NB4 (cell line): ENCODE measurements at places on chromosomes 2 and 18.

DNA sequence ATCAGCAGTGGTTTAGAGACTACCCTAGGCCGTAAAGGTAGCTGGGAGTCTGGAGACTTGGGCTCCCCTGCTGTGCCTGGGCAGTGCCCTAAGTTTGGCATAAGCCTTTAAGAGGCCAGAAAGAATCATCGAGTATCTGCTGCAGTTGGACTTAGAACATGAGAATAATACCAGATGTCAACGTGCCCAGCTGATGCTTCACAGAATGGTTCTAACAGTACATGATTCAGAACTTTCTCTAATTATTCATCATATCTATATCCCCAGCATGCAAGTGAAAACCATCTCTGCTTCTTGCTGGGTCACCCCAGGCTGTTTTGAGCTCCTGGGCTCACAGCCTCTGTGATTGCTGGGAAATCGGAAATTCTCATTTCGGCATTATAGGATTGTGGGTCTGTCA lies 118.1 kb downstream of the NCK2 start:
- no peak for DNase-seq

- DNase-seq = peak; percentile 64
These were observed 564 bp downstream of the LPIN2 start for GRCh38 chr18:3012136-3013023.

- DNase-seq = no peak
These were observed 175.1 kb downstream of the ATAD2B start for GRCh38 chr2:23751747-23752265.

DNA sequence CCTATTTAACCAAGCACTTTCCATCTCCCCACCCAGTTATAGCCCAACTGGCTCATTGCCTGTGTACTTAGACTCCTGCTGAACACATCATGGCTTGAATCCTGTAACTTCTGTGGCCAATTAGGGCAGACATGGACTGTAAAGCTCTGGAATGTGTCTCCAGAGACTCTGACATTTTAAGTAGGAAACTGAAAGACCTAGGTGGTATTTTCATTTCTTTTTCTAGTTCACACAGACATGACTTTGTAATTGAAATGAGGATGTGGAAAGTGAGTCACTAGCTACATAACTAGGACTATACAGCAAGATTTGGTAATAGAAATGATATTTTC lies 12.2 kb downstream of the DOK1 start:
- DNase-seq = peak; percentile 45

GRCh38 chr2:20796374-20796791 lies 26.5 kb downstream of the LDAH start:
- no peak for DNase-seq

DNA sequence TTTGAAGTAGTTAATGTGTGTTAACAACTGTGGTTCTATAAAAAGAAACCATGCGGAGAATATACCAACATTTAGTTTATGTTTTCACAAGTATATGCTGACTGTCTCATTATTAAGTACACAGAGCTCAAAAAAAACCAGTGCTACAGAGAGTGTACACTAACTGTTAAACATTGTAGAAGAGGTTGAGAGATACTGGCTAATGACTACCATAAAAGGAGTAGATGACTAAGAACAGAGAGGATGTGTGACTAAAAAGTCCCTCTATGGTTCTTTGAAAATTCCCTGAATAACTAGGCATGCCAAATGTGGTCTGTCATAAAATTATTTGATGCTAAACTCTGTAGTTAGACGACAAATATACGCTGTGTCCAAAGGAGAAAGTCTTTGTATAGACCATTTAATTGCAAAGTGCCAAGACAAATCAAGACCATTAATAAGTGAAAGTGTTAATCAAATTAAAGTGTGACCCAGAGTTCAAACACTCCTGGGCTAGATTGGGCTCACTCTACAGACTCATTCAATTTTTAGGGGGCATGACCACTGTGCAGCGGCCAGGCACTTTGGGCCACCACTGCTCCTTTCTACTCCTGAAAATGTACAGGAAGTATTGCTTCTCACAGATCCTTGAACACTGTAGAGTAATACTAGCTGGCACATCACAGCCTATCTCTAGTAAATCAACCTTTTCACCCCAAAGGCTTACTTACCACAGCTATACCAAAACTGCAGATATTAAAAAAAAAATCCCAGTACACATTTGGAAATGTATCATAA lies 45.1 kb upstream of the SERTAD2 start:
- no peak for DNase-seq

- no peak for DNase-seq
These were observed 558 bp upstream of the NEMP2 start for GRCh38 chr2:190535121-190535439.

DNA sequence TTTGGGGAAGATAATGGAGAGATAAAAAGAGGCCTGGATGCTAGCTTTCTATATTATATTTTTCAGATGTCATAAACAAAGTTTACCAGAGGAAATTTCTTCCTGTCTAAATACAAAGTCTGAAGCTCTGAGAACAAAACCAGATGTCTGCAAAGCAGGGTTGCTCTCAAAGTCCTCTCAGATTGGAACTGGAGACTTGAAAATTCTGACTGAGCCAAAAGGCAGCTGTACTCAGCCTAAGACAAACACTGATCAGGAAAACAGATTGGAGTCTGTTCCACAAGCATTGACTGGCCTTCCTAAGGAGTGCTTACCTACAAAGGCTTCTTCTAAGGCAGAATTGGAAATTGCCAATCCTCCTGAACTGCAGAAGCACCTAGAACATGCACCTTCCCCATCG lies 25.1 kb downstream of the KDM3A start:
- no peak for DNase-seq

- no peak for DNase-seq
These were observed 143.5 kb downstream of the OTX1 start for GRCh38 chr2:63194175-63194574.

- DNase-seq = peak; percentile 61
These were observed 12.6 kb downstream of the ITPRID2 start for GRCh38 chr2:181904022-181904632.

- DNase-seq = no peak
These were observed 56.9 kb upstream of the SPRED2 start for GRCh38 chr2:65489269-65489668.

- no peak for DNase-seq
These were observed 111.7 kb upstream of the RIOK3 start for GRCh38 chr18:23341383-23341782.

GRCh38 chr2:56108806-56109205 lies 75.0 kb upstream of the CCDC85A start:
- DNase-seq = no peak

DNA sequence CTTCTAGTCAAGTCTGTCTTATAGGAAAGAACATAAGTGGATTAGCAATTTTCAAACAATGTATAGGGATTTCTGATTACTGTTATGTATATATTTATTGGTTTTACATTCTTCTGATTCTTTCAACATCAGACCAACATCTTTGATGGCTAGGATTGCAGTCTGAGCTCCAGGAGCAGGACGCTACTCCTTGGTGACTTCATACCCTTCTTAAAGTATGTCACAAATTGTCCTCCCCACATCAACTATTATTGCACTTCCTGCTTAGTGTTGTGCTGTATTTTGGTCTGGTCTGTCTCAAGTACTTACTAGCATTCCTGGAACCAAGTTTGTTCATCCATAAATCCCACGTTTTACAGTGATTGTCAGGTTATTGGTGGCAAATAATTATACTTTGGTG lies 49.0 kb downstream of the MAP2 start:
- DNase-seq = peak; percentile 82

GRCh38 chr2:74593826-74594772 lies 39.6 kb downstream of the DOK1 start:
- no peak for DNase-seq

GRCh38 chr2:238967978-238968360 lies 120.1 kb downstream of the TWIST2 start:
- DNase-seq = no peak

DNA sequence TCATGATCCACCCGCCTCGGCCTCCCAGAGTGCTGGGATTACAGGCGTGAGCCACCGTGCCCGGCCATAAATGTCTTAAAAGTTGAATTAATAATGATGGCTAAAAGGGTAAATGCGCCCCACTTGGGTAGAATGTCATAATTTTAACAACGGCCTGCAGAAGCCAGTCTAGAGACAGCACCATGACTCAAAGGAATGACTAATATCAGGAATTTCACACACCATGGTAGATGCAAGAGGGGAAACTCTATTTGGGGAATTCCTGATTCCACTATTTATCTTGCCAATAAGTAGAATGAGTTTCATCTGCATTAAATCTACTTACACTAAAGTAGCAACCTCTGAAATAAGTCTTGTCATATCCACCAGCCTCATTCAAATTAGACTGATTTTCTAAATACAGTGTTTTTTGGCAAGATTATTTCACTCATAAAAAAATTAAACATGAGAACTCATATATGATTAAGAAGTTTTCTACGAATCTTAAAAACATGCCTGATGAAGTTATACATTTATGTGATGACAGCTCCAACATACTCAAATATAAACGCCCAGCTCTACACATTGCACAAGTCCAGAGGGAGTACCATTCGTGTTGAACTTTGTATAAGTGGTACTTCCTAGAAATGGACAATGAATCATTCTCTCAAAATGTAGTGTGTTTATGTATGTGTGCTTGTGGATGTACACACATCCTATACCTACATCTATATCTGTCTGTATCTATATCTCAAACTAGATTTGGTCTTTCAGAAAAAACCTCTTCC lies 309.7 kb downstream of the IRS1 start:
- no peak for DNase-seq
